ENCODE measurements at places on chromosomes 3 and 15.

DNA sequence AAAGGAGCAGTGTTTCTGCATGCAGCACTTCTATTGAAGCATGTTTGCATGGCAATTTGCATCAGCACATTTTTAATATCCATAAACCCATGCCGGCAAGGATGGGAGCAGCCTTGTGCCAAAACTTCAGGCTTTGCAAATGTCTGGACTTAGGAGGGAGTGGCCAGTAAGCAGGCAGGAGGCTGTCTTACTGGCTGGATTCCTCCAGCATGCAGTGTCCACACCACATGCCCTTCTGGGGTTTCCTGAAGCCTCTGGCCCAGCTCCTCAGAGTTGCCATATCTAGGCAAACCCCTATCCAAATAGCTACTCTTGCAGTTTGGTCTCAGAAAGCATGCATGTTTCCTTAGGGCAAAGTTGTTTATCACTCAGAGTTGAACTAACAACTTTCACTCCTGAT is 139.1 kb upstream of the MRPS22 start:
- DNase-seq: no peak

DNA sequence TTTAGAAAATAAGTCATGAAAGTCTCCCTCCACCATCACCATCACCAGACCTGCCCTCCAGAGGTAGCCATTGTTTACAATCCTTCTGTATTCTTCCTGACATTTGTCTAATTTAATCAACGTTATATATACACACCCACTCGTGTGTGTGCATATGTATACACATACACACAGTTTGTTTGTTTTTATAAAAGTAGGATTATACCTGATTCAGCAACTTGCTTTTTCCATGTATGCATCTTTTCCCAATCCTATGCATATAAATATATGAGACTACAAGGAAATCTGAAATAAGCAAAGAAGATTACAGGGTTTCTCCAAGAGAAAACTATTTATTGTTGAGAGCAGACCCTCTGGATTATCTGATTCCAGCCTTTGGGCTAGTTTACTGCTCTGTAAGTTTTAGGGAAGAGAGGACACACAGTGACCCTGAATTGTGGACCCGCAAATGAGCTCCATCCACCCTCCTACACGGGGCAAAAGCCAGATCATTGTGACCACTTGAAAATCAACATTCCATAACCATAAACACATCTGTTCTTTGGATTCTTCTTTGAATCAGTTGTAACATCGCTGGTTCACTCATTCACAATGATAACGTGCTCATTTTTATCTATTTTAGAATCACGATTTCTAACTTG is 104.3 kb downstream of the CPN2 start:
- DNase-seq: no peak

DNA sequence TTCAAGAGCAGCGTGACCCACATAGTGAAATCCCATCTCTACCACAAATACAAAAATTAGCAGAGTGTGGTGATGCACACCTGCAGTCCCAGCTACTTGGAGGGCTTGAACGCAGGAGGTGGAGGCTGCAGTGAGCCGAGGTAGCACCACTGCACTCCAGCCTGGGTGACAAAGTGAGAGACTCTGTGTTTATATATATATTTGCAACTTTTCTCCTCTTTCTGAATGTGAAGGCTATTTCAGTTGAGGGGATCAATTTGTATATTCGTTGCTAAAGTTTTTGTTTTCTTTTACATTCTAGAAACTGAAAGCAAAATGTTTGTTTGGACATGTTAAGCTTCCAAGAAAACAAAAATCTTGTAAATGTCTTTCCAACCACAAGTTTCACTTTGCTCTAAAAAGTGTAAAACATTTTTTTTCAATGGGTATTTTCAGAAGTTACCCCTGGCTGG is 29.8 kb upstream of the FAM98B start:
- DNase-seq: no peak

GRCh38 chr15:65286069-65286703 is 497 bp downstream of the PARP16 start:
- DNase-seq: peak; percentile 86

DNA sequence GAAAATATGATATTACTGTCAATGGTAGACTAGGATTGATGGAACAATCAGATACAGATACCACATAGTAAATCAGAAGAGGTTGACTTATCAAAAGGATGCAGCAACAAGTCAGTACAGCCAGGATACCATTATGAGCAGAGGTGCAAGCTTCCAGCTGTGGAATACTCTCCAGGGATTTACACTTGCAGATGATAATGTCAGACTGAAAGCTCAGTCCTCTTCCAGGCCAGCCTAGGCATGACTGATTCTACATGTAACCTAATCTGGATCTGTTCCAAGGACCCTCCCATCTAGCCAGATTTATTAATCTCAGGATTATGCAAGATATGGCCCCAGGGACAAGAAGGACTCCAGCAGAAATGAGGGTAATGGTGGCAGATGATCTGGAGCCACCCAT is 8.2 kb downstream of the FILIP1L start:
- DNase-seq: no peak

- no peak for DNase-seq
Measured at GRCh38 chr3:183375787-183376186, 52.6 kb downstream of the MCF2L2 start.

GRCh38 chr3:23761440-23761896 is 44.3 kb upstream of the UBE2E1 start:
- no peak for DNase-seq

DNA sequence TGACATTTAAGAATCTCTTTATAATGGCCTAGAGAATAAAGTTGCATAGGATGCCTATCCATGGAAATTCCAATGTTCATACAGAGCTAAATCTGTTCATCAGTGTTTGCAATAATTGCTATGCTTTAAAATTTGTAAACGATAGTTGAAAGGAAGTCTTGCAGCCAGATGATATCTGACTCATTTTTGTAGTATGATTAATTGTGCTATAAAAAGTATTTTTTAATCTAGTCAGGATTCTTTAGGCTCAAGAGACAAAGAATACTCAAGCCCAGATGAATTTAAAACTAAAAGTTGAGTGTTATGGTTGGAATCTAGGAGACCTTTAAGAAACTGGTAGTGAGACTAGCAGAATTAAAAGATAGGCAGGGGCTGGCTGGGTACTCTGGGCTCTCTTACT is 50.5 kb downstream of the SUCNR1 start:
- no peak for DNase-seq

GRCh38 chr15:82312586-82313349 is 36.5 kb downstream of the GOLGA6L10 start:
- DNase-seq: no peak

DNA sequence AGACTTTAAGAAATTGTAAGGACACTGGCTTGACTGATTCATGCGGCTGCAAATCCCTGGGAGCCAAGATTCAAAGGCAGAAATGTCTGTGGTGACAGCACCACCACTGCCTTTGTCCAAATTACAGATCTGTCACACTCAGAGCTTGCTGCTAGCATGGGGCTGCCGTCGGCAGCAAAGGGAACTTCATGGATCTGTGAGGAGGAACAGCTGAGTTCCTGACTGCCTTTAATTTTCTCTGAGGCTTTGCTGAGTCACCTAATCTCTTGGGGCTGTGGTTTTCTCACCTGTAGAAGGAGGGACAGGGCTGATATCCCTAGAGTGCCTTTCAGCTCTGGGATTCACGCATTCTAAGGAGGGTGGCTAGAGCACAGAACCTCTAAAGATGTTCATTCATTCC is 4.1 kb upstream of the PAK6 start:
- no peak for DNase-seq

DNA sequence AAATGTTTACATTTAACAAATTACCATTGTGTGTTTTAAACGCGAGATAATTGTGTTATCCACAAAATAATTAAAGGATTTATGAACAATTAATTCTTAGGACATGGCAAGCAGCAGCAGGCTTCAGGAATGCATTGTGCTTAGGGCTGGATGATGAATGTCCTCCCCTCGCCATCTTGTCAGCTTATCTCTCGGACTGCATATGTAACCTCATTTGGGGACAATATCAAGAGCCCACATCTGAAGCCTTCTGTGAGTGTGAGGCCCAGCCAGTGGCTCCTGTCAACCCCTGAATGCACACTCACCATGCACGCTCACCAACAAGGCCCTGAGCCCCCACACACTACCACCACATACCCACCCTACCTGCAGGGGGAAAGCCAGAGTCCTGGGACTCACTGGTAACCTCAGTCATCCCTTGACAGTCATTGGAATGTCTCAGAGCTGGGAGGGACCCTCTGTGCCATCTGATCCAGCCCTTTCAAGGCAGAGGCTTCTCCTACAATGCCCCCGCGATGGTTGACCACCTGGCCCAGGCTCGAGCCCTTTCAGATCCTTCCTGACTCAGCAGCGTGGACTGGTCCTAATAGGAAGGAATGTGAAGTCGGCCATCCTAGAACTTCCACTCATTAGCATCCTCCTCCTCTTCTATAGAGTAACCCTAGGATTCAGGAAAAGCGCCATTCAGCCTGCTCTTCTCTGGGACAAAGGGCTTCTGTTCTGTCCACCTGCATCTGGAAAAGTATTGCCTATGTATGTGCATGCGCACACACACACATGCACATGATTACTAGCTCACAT is 38.2 kb downstream of the MRPL46 start:
- no peak for DNase-seq

DNA sequence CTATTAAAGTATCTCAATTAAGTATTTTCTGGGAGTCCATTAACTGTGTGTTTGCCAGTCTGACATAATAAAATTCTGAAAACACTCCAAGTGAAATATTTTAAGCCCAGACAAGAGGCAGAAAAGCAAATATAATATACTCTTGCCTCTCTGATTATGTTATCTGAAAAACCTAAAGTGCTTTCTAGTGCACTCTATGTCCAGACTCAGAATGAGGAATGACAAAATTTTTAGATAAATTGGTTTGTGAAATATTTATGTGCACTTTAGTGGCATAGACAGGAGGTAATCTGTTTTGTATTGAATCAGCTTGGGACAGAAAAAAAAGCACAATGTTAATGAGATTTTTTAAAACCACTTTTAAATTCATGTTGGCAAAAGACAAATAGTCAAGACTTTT is 508.2 kb upstream of the SUCLG2 start:
- DNase-seq: no peak

GRCh38 chr3:177448987-177449359 is 251.7 kb upstream of the TBL1XR1 start:
- no peak for DNase-seq

GRCh38 chr3:30621576-30621975 is 15.2 kb downstream of the TGFBR2 start:
- no peak for DNase-seq

DNA sequence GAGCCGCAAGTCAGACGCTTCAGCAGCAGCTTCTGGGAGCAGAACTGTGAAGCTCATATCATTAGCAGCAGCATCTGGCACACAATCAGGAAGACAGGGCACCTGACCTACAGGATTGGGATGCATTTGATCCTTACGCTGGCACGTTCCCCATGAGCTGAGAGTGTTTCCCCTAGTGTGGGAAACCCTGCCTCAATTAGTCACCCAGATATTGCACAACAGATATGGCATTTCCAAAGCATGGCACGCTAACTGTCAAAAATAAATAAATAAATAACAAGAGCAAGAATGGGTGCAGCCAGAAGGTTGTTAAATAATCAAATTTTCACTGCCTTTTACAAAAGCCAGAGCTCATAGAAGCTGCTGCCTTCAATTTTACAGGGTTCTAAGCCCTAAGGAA is 189.6 kb upstream of the THBS1 start:
- DNase-seq: no peak

- no peak for DNase-seq
Measured at GRCh38 chr15:98966091-98966787, 41.4 kb downstream of the PGPEP1L start.

DNA sequence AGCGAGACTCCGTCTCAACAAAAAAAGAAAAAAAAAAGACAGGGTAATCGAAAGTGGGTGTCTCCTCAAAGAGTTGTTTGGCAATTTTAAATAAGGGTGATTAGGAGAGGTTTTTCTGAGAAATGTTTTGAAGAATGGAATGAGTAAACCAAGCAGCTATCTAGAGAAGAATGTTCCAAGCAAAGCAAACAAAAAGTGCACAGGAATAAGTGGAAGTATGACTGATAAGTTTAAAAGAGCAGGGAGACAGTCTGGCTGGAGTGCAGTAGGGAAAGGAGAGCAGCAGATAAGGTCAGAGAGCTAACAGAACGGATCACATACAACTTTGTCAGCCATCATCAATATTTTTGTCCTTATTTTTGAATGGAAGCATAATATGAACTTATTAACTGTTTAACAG is 853.5 kb downstream of the TUSC7 start:
- no peak for DNase-seq

GRCh38 chr3:67459796-67460195 is 194.6 kb downstream of the SUCLG2 start:
- no peak for DNase-seq

GRCh38 chr3:130795396-130795795 is 48.8 kb upstream of the PIK3R4 start:
- no peak for DNase-seq

DNA sequence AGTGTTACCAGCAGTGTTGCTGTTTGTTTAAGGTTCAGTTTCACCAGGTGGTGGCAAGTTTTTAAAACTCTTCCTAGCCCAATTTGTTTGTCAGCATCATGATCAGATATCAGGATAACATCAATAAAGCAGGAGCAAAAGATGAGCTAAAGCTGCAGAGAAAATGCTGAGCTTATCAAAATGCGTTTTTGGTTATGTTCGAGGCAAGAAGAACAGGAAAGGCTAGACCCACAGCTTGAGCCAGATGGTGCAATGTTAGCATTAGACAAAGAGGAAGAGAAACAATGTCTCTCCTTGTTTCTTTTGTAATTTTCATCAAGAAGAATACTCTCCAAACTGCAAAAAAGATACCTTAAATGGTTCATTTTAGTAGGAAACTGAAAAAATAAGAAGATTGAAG is 66.2 kb downstream of the THRB start:
- DNase-seq: no peak

GRCh38 chr15:78536134-78536533 is 4.1 kb upstream of the PSMA4 start:
- no peak for DNase-seq

DNA sequence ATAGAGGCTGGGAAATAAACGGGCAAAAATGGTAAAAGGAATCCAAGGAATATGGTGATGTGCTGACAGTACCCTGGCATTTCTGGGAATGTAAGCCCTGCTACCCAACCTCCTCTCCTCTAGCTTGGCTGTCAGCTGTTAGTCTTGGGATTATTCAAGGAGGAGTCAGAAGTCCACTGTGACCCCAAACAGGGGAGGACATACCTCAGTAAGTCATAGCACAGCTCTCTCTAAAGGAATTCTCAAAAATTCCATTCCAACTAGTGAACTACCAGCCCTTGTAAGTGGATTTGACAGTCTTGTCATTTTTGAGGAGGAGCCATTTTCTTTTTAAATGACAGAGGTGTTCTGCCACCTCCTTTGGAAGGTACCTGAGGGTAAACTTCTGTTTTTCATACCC is 207.5 kb downstream of the PDCD6IP start:
- no peak for DNase-seq

GRCh38 chr3:97712919-97713318 is 51.6 kb upstream of the ARL6 start:
- DNase-seq: no peak

- no peak for DNase-seq
Measured at GRCh38 chr15:68957696-68958095, 27.4 kb downstream of the SPESP1 start.

- DNase-seq: no peak
Measured at GRCh38 chr15:69691307-69692015, 238.8 kb downstream of the RPLP1 start.

Measured in H1 (cell line).